ENCODE measurements at places on chromosomes 4 and X.

- DNase-seq: no peak
These were observed 331.0 kb downstream of the PCDH7 start for GRCh38 chr4:31051151-31051550.

DNA sequence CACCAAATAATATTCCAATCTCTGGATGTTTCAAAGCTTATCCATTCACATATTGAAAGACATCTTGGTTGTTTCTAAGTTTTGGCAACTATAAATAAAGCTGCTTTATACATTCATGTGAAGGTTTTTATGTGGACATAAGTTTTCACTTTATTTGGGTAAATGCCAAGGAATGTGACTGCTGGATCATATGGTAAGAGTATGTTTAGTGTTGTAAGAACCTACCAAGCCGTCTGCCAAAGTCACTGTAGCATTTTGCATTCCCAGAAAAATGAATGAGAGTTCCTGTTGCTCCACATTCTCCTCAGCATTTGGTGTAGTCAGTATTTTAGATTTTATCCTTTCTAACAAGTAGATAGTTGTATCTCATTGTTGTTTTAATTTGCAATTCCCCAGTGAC lies 1047.7 kb downstream of the C4orf33 start:
- DNase-seq: no peak

DNA sequence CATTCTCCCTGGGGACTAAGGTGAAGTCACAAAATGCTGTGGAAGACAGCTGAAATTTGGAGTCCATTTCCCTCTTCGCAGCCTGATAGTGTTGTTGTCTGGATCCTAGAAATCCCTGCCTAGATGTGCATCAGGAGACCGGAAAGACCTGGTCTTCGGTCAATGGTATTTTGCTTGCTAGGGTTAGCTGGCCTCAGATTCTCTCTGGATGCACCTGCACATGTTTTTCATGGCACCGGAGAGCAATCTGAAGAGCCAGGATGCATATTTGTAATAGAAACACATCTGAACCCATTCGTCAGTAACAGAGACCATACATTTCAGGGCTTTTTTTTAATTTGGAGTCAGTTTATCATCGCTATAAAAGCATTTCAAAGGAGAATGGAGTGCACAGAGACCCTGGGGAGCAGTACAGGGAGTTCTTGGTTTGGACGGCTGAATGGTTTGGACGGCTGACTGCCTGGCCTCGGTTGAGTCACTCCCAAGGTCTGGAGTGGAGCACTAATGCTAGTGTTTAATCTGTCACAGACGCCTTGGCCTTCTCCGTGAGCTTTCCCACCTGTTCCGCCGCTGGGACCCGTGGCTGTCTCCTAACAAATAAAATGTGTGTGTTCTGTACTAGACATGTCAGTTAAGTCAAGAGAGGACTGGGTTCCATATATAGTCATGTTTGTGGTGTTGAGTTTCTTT lies 7.5 kb upstream of the PDLIM3 start:
- no peak for DNase-seq

- no peak for DNase-seq
These were observed 129.9 kb downstream of the CBR4 start for GRCh38 chr4:168880072-168880675.
